ENCODE measurements at places on chromosomes 5 and 9. TPM values are rescaled to one million over a fixed set of nuclear protein-coding genes. Genes with fewer than 3 reads are reported as not detected.

DOCK8 gene
- 3.0 TPM for total RNA-seq

EGR1 gene
- total RNA-seq, result 3.3 TPM

ARAP3 gene
- total RNA-seq, result 37.1 TPM

LTC4S gene
- not detected for total RNA-seq

CAVIN4 gene
- 0.94 TPM for total RNA-seq

ADAMTSL1 gene
- 45.4 TPM for total RNA-seq

SLC22A4 gene
- total RNA-seq, result 12.0 TPM

HRH2 gene
- not detected for total RNA-seq

LMX1B gene
- not detected for total RNA-seq

ADGRD2 gene
- total RNA-seq, result not detected

TERT gene
- not detected for total RNA-seq

SLC27A6 gene
- total RNA-seq, result not detected

CACNA1B gene
- not detected for total RNA-seq

GARIN3 gene
- total RNA-seq, result not detected

AGXT2 gene
- not detected for total RNA-seq

TLX3 gene
- not detected for total RNA-seq
